ENCODE measurements at places on chromosomes 3 and 15. TPM values are rescaled to one million over a fixed set of nuclear protein-coding genes. Genes with fewer than 3 reads are reported as not detected.
A peak's percentile ranks its signal among the peaks of the same experiment; 100 is the strongest.

- DNase-seq, result no peak
These were observed 339.8 kb upstream of the WNT5A start for GRCh38 chr3:55826731-55827496.

DNA sequence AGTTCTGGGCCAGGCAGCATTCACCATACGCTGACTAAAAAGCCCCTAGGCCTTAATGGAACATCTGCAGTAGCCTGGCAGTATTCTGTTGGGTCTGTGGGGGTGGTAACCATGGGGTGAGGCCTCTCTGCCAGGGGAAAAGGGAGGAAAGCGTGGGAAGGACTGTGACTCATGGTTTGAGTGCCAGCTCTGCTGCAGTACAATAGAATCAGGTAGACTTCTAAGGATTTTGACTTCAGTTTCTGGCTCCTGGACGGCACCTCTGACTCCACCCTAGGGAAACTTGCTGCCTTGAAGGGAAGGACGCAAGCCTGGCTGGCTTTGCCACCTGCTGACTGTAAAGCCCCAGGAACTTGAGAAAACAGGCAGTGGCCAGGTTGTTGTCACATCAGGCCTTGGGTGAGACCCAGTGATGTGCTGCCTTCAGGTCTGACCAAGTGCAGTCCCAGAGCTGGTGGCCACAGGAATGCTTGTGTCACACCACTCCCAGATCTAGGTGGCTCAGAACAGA is 148.6 kb downstream of the SUCNR1 start:
- DNase-seq, result peak; percentile 17

- no peak for DNase-seq
These were observed 242.9 kb downstream of the VGLL3 start for GRCh38 chr3:86748015-86748414.

Gene CLDN18
- not detected for total RNA-seq

Gene SST
- not detected for total RNA-seq

Gene THRB
- total RNA-seq, result 39.2 TPM

DNA sequence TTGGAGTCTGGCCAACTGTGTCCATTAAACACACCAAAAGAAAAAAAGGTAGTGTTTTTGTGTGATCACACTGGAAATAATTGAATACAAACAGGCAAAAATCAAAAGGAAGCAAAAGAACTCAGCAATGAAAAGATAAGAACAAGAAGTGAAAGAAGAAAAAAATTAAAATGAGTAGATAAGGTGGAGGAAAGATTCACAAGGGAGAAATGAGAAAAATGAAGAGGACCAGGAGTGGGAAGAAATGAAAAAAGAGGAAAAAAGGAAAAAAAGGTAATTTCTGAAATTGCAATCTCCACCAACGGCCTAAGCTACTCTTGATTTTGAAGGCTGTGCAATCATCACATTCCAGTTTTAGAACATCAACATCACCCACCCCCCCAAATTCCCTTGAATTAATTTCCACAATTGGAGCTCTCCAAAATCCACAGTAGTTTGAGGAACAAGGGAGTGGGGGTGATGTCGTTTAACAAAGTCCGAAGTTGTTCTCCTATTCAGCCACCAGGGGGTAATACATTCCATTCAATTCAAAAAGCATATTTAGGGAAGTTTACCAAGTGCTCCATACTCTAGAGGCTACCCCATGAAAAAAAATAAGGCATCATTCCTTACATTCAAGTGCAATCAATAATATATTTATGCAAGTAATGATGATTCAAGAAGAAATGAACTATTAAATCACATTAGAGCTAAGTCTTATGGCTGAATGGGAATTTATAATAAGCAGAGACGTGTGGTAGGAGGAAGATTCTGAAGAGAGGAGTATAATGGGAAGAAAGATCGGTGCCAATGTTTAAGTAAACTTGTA is 37.4 kb downstream of the ZNF860 start:
- no peak for DNase-seq

GRCh38 chr15:91338766-91339165 is 238.7 kb downstream of the SV2B start:
- no peak for DNase-seq

Gene MB21D2
- 6.2 TPM for total RNA-seq

GRCh38 chr3:52364322-52365035 is 48.4 kb downstream of the DNAH1 start:
- DNase-seq, result no peak

- no peak for DNase-seq
These were observed 60.1 kb downstream of the KY start for GRCh38 chr3:134590766-134591165.

GRCh38 chr3:123277106-123277505 is 75.4 kb downstream of the SEC22A start:
- DNase-seq, result no peak

GRCh38 chr3:62057339-62058047 is 315.9 kb downstream of the FEZF2 start:
- DNase-seq, result no peak

Gene CP
- 30.2 TPM for total RNA-seq

DNA sequence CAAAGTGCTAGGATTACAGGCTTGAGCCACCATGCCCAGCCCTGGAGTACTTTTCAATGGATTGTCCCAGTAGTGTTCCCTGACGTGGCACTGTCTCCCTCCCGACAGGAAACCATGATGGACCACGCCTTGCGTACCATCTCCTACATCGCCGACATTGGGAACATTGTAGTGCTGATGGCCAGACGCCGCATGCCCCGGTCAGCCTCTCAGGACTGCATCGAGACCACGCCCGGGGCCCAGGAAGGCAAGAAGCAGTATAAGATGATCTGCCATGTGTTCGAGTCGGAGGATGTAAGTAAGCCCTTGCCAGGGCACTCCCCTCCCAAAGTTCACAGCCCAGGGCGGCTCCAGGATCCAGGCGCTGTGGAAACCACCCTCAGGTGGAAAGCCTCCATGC is 168.1 kb downstream of the NSMCE3 start:
- no peak for DNase-seq

Gene VEPH1
- 20.9 TPM for total RNA-seq

DNA sequence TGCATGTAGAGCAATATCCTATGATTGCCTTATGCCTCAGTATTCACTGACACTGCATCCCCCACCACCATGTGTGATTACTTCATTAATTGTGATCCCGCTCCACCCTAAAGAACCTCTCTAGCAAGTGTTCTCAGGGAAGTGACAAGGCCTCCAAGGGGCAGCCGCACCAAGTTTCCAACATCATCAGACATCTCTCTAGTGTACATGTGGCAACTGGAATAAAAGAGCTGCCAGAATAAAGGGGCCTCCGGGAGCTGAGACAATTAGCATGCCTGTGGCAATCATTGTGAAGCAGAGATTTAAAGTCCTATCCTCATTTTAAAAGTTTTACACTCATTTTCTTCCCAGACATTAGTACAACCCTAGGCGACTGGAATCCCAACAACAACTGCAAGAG is 902.1 kb upstream of the SEMA6D start:
- DNase-seq, result no peak

Gene PAQR9
- not detected for total RNA-seq

DNA sequence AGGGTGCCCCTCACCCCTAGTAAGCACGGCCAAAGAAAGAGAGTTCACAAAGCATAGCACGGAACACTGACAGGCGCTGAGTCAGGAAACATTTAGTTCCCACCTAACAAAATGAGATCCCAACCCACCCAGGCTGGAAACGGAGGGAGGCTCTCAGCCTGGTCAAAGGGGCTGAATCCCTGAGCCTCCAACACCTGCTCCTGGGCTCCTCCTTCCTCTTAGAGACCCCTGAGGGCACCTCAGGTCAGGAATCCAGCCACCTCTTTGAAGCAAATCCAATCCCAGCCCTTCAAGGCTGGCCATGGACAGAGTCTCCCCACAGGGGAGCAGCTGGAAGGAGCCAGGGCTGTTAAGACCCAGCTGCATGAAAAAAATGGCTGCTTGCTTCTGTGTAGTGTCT is 154.4 kb upstream of the HES1 start:
- DNase-seq, result no peak

DNA sequence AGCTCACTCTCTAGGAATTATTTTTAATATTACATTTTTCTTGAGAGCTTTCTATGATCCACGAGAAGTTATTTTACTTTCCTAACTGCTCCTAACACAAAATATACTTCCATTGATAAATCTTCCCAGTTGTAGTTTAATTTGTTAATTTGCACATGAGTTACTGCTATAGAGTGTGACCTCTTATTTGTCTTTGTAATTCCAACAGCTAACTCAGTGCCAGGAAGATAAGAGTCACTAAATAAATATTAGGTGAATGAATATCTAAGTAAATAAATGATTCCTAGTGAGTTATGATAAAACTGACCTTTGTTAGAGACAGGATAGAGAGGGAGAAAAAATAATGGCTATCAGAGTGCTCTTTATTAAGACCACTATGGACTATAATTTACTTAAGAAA is 319.9 kb downstream of the NAALADL2 start:
- no peak for DNase-seq

Gene NAA50
- total RNA-seq, result 140 TPM

DNA sequence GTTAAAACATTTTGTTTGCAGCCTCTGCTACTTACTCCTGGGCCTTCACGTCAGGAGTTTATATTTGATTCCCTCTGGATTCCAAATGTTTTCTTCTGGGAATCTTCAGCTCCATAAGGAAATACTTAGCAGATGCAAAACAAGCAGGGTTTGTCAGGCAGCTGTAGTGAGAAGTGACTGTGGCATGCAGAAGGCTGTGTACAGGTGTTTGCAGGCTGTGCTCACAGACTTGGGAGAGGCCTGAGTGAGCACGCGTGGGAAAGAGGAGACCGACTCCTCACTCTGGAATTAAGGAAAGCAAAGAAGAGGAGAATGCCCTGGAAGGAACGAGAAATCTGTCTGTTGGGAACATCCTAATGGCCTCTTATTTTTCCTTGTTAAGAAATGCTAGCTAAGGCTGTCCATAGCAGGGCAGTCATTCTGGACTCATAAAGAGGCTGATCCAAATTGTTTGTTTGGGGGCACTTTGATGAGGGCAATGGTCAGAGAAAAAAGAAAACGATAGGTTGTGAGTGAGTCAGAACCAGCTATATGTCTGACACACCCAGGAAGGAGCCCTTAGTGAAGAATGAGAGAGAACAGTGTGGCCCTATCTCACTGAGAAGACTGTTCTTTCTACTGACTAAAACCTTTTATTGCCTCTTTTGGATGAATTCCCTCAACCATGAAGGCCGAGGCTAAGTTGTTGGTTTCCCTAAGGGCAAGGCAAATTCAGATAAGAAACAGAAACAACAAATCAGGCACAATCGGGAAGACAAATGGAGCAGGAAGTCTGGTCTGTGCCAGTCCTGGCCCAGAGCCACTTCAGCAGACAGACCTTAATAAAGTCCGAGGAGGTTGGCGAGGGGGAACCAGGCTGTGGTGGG is 82.6 kb downstream of the TGFBR2 start:
- DNase-seq, result no peak

DNA sequence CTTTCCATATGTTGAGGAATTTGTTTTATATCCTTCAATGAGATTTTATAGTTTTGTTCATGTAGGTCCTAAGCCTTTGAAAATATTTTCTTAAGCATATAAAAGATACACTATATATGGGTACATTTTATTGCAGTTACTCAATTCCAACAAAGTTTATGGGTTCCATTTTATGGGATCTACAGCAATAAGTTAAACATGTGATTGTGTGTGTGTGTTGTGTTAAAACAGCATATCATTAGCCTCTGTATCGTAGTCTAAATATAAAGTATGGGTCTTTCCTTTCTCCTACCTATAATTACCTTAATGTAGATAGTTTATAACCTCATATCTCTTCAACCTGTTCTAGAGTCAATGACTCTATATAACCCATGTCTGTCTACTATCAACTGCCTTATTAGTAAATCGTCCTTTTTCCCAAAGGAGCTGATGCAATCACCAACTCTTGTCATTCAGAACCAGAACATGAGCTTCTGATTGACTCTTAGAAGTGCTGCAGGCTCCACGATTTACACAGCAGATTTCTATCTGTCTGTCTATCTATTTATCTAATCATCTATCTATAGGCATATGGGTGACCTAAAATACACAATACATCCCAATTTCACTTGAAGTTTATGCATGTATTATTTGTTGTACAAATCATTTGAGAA is 512.6 kb upstream of the CBLB start:
- no peak for DNase-seq
